ENCODE measurements at places on chromosomes 7 and 10.

DNA sequence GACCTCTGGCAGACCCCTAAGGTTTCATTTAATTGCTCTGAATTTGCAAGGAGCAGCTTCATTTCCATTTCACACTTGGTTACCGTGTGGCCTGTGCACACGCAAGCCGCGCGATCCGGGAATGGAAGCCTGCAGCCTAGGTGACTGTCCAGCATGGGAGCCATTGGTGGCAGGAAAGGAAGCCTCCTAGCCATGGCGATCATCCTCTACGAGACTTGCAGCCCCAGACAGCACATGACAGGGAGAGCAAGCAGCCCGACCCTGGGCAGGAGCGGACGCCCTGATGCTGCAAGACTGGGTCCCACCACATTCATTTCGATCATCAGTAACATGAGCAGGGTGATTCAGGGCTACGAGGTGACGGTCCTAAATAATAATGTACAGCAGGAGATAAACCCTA is 33.9 kb downstream of the C10orf143 start:
- DNase-seq: no peak

GRCh38 chr7:128010391-128011127 is 20.7 kb downstream of the LRRC4 start:
- no peak for DNase-seq

GRCh38 chr7:50628434-50629084 is 63.4 kb upstream of the DDC start:
- no peak for DNase-seq

GRCh38 chr10:43202224-43202656 is 64.0 kb downstream of the CSGALNACT2 start:
- DNase-seq: peak; percentile 9

DNA sequence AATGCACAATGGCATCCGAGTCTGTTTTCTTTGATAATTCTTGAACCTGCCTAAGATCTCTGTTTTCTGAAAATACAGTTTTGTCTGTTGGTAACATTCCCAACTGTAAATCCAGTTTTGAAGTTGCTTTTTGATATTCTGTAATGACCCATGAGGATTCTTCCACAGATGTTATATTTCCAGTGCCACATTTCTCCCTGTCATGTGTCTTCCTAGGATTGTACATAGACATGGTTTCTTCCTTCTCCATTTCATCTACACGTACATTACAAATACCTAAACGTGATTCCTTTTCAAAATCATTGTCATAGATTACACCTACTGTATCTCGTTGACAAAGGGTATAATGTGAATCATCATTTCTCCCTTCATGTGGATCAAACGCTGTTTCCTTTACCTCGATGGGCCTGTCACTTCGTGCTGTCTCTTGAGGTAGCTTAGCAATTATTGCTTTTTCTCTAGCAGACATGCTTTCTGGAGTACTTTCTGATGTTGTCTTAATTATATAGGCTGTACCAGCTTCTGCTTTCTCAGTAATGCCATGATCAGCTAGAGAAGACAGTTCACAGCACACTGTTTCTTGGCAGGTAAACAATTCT is 40.3 kb downstream of the PPP1R3A start:
- DNase-seq: no peak

- DNase-seq: peak; percentile 15
Measured at GRCh38 chr10:42645103-42645502, 6.7 kb upstream of the ZNF33B start.

GRCh38 chr7:74174606-74175082 is 488 bp downstream of the EIF4H start:
- DNase-seq: peak; percentile 66

- DNase-seq: peak; percentile 2
Measured at GRCh38 chr10:129522041-129522585, 55.1 kb downstream of the MGMT start.

GRCh38 chr7:12982178-12982577 is 294.7 kb downstream of the ARL4A start:
- DNase-seq: no peak

GRCh38 chr10:47243791-47244190 is 56.2 kb upstream of the GDF10 start:
- DNase-seq: no peak

GRCh38 chr7:41809940-41810576 is 107.2 kb upstream of the INHBA start:
- DNase-seq: no peak

- peak; percentile 84 for DNase-seq
Measured at GRCh38 chr7:34036051-34036920, 130.9 kb downstream of the BMPER start.

DNA sequence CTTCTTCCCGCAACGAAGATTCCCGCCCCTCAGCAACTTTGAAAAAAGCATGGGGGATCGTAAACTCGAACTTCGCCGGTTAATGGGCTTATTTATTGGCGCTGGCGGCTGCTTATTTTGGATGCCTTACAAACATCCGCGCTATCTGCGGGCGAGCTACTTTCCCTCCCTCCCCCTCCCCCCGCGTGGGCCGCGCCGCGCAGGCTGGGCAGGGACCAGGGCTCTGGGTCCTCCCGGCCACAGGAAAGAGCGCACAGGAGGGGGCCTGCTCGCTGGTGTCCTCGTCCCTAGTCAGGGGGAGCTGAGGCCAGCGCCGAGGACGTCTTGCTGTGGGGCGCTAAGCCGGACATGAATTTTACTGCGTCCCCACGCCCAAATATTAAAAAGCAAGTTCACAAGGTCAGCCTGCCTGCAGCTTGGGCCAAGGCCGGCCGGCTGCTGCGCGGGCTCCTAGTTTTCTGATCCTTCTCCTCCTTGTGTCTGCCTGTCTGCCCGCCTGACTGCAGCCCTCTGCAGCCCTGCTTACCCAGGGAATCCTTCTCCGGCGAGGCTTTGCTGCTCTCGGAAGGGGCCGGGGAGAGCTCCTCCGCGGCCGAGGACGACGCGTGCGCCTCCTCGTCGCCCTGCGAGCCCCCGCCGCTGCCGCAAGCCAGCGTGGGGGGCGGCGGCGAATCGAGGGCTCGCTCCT is 1.2 kb downstream of the HOXA10 start:
- DNase-seq: no peak

- DNase-seq: peak; percentile 46
Measured at GRCh38 chr7:105304040-105304895, 84.5 kb downstream of the SRPK2 start.

DNA sequence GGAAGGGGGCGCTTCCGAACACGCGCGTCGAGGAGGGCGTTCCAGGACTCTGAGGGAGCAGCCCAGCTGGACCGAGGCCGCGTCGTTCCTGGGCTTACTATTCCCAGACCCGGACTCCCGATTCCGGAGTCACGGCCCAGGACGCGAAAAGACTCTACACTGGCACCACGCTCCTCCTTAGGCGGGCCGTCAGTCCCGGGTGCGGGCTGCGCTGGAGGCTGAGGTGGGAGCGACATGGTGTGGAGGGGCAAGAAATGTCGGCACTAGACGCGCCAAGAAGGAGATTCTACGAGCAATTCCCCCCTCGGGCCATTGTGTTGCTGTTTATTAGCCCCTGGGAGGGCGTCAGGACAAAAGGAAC is 584 bp upstream of the RUNDC3B start:
- DNase-seq: no peak

DNA sequence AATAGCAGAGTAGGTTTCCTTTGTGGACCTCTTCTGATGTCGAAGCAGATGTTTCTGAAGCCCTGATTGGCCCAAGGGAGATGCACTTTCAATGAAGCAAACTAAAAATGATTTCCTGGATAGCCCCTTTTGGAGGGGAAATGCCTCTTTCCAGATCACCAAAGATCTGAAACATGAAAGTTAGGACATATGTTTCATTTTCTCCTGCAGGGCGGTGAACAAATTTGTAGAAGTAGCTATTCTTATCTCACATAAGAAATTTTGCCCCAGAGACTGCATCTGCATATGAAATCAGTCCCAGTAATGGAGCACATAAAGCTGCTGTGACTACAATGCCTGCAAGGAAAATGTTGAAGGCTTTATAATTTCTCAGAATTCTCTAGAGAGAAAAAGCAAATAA is 56.0 kb downstream of the THSD7A start:
- DNase-seq: no peak

DNA sequence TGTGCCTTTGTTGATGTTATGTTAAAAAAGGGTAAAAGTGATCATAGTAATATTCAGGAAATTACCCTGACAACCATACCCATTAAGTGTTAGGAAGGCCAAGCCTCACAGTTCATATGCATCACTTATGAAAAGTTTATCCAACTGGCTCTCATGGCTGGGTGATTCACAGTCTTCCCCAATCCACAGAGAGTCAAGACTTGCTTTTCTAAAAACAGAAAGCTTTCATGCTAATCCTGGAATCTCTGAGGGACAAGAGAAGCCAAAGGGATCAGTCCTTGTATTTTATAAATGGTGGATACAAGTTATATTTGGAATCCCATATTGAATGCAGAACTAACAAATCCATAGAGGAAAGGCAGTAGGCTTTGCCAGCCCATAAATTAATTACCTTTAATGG is 218.3 kb downstream of the JAZF1 start:
- no peak for DNase-seq

DNA sequence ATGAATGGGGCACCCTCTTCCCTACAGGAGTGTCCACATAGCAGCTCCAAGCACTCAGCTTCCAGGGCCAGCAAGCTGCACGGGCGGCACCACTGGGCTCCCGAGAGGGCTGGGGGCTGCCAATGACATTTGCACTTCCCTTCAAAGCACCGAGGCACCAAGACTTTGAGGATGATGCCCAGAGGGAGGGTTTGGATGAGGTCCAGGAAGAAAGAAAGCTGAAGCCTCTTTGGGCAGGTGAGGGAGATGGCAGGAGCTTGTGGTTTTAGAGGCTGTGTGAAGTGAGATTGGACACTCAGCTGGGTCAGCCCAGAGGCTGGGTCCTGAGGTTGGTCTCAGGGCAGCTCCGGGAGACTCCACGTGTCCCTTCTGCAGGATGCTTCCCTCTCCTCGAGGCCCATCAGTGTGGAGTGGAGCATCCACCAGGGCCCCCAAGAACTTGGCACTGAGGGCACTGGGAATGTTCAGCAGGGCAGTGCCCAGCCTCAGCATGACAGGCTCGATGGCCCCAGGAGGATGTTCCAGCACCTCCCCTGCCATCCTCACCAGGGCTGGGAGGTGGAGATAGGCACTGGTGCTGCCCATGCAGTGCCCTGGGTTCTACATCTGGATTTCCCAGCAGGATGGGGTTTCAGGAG is 54.9 kb upstream of the IGFBP3 start:
- DNase-seq: no peak

- DNase-seq: no peak
Measured at GRCh38 chr7:22427104-22427503, 70.2 kb upstream of the RAPGEF5 start.

- no peak for DNase-seq
Measured at GRCh38 chr7:86600506-86601290, 43.0 kb upstream of the GRM3 start.

DNA sequence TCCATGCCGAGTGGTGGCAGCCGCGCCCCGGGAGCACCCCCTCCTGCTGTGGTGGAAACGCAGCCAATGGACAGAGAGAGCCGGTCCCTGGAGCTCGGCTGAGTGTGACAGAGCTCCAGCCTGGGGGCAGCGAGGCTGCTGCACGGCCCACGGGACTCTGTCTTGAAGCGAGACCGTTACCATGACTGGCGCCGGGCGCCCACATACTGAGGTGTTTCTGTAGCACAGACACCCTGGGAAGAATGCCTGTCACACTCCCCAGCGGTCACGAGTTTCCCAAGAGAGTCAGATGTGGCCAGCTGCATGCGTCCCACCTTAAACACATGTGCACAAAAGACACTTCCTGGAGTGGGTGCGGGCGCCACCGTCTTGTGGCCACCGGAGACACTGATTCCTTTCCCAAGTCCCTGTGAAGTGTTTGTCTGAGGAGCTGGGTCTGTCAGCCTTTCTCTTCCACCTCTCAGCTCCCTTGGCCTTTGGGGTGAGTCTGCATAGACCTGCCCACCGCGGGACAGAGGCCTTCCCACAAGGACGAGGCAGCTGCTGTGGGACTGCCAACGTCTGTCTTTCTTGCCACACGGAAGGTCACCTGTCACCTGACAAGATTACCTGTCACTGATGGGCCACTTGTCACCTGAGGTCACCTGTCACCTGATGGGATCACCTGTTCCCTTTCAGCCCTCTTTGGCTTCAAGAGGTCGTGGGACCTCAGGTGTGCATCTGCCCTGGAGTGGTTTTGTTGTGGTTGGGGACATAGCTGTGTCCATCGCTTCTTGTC is 94.6 kb downstream of the DNAJB6 start:
- DNase-seq: no peak

DNA sequence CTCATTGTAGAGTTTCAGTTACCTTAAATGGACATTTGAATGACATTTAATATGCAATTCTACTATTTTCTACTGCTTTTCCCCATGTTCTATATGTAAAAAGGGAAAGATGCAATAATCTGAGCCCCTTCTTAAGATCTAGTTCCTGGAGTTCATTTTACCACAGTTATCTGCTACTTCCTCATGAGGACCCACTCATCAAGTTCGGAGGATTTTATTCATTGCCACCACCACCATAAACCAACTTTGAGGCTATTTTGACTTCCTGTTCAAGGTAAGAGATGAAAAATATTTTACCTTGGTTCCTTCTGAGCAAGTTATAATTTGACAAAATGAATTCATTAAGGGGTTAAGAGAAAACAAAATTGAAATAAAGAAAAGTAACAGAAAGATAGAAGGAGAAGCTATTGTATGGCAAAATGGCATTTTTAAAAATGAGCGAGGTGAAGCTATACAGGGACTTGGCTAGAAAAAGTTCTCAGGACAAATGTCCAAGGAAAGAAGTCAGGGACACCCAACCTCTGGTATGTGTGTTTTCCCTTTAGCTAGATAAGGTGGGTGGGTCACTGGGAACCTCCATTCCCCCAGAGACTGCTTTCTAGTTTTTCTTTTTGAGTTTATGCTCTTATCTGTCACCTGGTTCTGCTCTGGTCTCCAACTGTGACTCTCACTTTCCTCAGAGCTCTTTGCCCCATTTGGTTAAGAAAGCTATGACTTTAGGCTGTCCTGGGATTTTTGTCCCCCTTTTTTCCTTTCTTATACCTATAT is 14.9 kb upstream of the FAM3C start:
- DNase-seq: no peak

DNA sequence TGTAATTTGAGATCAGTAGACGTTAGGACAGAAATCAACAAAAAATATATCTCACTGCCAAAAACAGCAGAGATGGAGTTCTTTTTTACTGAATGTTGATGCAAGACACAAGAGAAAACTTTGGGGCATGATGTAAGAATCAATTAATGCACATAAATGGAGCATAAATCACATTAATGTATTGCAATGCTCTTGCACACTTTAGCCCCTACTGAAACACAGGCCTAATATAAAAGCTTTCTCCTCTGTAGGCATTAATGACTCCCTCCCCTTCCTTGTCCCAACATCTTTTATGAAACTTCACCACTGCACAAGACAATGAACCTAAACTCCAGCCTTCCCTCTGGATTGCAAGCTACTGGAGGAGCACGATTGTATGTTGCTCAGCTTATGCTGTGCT is 58.8 kb downstream of the CACNA2D1 start:
- DNase-seq: no peak
